ENCODE measurements at places on chromosomes 3 and 15.

- DNase-seq, result no peak
Measured at GRCh38 chr3:153073636-153074035, 88.4 kb upstream of the RAP2B start.

DNA sequence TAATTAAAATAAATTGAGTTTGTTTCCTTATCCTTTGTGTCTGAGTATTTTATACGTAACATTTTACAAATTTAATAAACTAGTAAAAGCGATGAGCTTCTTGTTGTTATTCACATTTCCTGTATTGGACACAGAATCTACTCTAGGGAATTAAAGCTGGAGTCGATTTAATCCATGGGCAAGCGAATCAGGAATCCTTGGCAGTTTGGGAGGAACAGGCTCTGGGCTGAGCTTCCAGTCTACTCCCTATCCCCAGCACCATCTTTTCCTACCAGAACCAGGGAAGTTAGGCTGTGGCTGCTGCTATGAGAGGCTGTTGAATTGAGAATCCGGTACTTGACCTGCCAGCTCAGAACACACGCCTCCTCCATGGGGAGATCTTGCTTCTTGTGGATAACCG lies 437.3 kb upstream of the TPM1 start:
- DNase-seq, result no peak

DNA sequence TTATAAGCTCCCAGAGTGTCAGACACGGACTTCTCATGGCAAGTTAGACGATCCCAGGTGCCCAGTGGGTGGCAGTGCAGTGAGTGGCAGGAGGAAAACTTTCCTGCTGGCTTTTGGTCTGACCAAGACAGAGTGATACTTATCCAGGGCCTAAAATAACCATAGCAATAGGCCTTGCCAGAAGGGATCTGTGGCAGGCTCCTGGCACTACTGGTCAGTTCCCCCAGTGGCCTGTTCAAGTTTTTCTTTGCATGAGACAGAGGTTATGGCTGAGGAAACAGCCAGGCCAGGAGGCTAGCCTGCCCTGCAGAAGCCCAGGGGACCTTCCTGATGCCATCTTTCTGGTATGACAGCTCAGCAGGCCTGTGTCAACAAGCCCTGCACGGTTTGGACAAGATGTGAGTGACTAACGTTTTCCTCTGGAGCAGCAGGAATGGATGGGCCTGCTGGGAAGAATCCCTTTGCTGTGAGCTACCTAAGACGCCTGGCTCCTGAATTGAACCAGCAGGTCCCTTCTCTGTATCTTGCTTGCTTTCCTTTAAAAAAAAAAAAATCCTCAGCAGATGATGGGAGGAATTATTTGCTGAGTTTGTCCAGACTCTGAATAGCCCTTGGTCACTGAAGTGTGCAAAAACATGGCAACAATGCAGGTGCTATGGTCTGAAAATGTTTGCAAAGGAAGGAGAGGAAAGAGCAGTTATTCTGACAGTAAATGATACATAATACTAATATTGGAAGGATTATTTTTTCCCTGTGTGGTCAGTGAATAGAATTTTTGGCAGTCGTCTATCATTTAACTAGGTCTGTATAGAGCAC lies 18.0 kb downstream of the SCG5 start:
- DNase-seq, result no peak

DNA sequence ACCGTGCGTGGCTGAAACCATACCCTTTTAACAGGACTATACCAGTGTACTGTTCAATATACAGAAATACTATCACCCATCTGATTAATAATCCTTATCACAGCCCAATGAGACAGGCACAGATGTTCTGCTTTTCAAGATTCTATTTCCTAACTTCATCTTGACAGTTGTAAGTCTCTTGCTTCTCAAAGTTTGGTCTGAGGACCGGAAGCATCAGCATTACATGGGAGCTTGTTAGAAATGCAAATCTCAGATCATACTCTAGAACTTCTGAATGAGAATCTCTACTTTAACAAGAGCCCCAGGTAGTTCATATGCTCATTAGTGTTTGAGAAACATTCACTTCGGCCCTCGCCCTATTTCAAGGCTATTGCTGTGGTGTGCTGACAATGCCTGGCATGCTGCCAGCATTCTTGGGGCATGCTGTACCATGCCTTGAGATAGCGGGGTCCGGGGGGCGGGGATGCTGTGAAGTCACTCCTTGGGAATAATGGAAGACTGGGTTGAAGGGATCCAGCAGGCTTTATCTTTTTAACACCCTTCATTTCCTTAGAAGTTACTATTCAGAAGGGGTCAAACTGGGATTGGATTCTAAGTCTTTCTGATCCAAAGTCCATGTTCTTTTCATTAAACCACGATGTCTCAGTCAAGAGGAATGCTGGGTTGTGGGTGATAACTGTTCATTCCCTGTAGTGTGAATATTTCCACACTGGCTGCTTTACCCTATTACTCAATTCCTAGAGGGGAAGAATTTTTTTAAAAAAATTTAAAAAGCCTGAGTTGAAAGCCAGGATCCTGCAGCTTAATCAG lies 194.7 kb downstream of the LPP start:
- peak; percentile 81 for DNase-seq

- DNase-seq, result no peak
Measured at GRCh38 chr3:119555309-119555735, 4.1 kb downstream of the CD80 start.

DNA sequence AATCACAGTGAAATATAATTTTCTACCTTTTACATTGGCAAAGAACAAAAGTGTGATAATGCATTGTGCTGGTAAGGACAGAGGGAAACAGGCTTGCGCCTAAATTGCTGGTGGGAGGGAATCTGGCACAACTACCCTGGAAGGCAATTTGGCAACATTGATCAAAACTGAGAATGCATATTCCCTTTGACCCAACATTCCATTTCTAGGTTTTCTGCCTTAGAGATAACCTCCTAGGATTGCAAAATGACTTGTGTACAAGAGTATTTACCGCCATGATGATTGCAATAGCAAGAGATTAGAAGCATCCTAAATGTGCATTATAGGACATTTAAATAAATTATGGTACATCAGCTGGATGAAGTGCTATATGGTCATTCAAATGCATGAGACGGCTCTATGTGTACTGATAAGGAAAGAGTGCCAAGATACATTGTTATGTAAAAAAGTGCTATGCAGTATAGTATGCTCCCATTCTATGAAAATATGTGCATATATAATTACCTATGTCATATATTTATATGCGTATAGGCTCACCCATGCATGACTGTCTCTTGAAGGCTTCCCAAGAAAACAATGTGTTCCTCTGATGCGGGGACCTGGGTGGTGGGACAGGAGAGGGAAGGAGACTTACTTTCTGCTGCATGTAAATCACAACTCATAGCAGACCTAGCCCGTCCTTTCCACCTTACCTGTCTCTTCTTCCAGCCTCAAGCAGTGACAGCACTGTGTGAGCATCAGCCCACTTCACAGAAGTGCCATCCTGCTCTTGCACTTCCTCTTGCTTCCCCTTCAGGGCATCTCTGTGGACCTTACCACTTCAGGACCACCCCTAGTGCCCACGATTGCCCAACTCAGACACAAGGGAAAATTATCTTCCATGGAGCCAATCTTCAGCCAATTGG lies 249.9 kb upstream of the TLE3 start:
- DNase-seq, result no peak

GRCh38 chr15:97893967-97894366 lies 66.5 kb upstream of the ARRDC4 start:
- DNase-seq, result no peak

- DNase-seq, result no peak
Measured at GRCh38 chr3:114323546-114324254, 29.9 kb downstream of the TIGIT start.

GRCh38 chr3:25421747-25422146 lies 6.3 kb upstream of the RARB start:
- DNase-seq, result no peak

DNA sequence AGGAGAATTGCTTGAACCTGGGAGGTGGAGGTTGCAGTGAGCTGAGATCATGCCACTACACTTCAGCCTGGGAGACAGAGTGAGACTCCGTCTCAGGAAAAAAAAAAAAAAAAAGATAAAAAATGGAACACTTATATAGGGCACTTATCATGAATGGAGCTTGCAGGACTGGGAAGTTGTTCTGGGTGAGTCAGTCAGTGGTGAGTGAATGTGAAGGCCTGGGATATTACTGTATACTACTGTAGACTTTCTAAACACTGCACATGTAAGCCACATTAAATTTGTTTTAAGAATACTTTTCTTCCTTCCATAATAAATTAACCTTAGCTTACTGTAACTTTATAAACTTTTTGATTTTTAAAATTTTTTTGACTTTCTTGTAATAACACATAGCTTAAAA lies 59.8 kb downstream of the SFMBT1 start:
- no peak for DNase-seq

GRCh38 chr15:52499506-52499905 lies 29.2 kb downstream of the MYO5A start:
- DNase-seq, result no peak

DNA sequence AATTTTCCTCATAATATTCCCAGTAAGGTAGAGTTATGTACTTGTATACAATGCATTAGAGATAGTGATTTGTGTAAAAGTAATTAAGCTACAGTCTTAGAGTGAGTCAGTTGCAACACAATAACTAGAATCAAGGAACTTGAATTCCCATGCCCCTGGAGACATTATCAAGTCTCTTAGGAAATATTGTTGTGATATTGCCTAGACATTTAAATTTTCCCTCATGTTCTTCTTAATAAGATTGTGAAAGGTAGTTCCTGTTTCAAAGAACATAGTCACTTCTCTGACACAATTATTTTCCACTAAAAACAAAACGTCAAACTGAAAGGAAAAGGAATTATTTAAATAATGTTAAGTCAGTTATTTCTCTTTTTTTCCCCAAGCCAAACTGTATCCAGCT lies 13.0 kb upstream of the ATP1B3 start:
- no peak for DNase-seq

DNA sequence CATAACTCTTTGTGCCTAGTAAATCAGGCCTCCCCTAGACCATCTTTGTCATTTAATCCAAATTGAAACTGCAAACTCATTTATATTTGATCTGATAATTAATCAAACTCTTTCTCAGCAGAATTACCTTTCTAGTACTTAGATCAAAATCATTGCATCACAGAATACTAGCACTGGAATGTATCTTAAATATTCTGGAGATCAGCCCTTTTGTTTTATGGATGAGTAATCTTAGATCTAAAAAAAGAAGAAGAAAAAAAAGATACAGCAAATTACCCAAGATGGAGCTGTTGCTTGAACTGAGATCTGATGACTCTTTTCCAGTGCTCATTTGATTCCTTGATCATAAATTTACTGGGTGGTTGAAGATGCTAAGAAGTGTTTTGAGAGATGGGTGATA lies 47.9 kb downstream of the NAALADL2 start:
- DNase-seq, result no peak

- no peak for DNase-seq
Measured at GRCh38 chr3:107992976-107993684, 97.7 kb downstream of the CD47 start.

DNA sequence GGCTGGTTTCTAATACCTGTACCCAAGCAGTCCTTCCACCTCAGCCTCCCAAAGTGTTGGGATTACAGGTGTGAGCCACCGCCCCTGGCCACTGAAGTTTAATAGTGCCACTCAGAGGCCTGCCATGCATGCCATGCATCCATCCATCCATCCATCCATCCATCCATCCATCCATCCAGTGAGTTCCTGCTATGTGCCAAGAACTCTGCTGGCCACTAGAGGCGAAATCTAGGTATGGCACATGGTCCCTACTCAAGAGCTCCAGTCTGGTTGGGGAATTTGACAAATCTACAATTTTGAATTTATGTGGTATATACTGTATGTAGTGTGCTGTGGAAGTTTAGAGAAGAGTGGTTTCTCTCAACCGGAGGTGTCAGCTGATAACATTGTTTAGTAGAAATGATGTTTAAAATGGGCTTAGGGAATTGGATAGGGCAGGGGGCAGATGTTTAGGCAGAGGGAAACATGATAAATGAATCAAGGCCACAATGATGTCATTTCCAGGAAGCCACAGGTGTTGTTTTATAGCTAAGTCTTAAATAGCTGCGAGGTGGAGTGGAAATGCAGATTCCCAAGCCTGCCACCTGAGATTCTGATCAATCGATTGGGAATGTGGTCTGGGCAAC lies 384.4 kb upstream of the C2CD4B start:
- DNase-seq, result no peak

- DNase-seq, result peak; percentile 73
Measured at GRCh38 chr15:67063689-67064606, 1.5 kb upstream of the SMAD3 start.

GRCh38 chr3:95319921-95320494 lies 1257.1 kb downstream of the NSUN3 start:
- no peak for DNase-seq

- no peak for DNase-seq
Measured at GRCh38 chr3:143326983-143327778, 207.6 kb downstream of the CHST2 start.

GRCh38 chr3:50442945-50443579 lies 60.4 kb downstream of the CACNA2D2 start:
- no peak for DNase-seq

- DNase-seq, result no peak
Measured at GRCh38 chr3:43019826-43020225, 40.7 kb downstream of the GASK1A start.

- no peak for DNase-seq
Measured at GRCh38 chr3:60085649-60086048, 1035.8 kb upstream of the CFAP20DC start.

DNA sequence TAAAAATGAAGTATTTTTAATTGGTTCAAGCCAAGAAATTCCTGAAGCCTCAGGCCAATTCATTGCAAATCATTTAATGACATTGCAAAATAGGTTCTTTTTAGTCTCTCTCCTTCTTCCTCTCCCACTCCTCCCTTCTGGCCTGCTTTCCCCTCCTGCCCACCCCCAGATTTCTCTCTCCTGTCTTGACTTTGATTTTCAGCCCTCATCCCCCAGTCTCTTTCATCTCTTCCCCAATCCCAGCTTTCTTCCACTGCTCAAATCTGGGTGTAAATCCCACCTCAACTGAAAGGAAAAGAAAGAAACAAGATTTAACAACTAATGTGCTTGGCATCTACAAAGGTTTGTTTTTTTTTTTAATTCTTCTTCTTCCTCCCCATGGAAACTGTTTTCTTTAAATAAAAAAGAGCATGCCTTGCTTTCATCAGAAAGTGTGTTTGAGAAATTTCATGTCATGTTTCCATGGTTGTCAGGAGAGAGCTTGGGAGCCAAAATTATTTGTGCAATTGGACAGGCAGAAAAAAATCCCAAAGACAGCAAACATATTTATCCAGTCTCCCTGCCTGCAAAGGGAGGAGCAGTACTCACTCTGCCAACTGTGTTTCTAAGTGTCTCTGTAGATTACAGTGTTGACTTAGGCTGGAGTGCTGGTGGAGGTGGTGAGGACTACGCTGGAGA lies 50.4 kb downstream of the BOC start:
- DNase-seq, result no peak

All from pancreas (tissue), 10 donors.